ENCODE measurements at places on chromosomes 7 and 10.

GRCh38 chr10:60099998-60100747 is 193.8 kb upstream of the CCDC6 start:
- DNase-seq = peak; percentile 64

GRCh38 chr10:126373972-126374371 is 14.3 kb downstream of the ADAM12 start:
- no peak for DNase-seq

DNA sequence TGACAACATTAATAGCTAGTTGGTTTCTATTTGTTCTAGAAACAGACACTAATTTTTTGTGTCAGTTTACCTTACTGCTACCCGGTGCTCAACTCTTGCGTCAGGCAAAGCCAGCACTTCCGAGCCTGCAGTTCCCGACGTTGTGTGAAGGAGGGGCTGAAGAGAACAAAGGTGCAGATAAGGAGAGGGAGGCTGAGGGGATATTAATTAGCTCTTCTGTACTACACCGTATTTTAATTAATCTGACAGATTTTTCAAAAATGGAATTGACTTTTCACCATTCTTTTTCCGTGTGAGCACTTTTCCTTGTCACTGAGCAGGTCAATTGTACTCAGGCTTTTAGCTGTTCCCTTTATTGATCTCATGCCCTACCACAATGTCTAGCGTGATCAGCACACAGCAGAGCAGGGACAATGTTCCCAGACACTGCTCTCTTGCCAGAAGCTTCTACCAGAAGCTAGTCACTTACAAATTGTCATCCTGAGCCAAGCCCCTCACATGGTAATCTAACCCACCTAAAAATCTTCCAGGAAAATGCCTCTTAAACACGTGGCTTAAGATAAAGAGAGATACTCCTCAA is 650.5 kb upstream of the MKI67 start:
- DNase-seq = no peak

DNA sequence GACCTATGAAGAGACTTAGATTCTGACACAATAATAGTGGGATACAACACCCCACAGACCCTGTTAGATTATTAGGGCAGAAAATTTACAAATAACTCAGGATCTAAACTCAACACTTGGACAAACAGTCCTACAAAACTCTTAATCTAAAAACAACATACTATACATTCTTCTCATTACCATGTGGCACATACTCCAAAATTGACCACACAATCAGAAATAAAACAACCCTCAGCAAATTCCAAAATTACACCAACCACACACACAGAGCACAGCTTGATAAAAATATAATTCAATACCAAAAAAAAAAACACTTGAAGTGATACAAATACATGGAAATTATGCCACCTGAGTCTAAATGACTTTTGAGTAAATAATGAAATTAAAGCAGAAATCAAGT is 7.8 kb downstream of the ZNF680 start:
- DNase-seq = no peak

- DNase-seq = no peak
Observed at GRCh38 chr7:155798673-155799439, 13.4 kb downstream of the SHH start.

DNA sequence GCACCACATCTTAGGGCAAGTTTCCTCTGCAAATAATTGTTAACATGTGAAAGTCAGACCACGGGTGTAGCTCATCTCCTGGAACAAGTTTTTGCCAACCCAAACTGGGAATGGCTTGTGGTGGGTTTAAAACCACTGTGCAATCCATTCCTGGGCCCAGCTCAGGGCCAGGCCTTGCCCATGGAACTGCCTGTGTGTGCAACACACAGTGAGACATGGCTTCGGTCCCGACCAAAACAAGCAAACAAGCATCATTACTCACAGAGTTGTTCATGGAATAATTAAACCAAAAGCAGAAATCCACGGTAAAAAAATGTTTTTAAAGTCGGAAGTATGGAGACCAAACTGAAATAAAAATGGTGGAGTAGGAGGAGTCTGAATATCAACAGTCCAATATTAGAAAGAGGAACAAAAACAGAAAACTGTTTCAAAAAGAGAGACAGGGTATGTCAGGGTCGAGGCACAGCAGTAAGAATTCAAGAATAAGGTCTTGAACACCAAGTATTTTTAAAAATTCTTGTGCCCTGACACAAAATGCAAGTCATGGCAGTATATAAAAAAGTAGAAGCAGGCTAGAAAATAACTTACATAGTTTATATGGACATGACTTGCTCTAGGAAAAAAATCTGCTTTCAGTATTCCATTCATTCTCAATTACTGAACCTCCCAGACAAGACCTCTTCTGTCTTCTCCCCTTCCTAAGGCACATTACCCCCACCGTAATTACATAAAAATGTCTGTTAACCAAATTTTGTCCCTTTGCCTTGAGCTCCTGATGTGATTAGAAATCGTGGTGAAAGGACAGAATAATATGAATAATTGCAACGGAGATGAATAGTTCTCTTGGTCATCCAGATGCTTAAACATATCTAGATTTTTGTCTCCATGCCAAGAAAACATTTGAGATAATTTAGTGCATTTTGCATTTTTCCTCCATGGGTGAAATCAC is 88.4 kb downstream of the FAS start:
- DNase-seq = no peak

DNA sequence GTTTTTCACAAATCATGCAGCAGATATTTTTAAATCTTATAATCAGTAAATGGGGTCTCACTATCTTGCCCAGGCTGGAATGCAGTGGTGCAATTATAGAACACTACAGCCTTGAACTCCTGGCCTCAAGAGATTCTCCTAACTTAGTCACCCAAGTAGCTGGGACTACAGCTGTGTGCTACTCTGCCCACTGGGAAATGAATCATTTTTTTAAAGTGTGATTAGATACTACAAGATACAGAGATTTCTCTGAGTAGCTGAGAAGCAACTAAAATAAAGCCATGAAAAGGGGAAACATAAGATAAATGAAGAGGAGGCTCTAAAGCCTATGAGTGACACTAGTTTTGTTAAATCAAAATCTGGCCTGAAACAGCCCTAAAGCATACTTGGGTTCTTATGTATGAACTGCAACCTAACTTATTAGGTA is 119.7 kb downstream of the JMJD1C start:
- no peak for DNase-seq

- DNase-seq = no peak
Observed at GRCh38 chr10:8790390-8790789, 735.9 kb downstream of the GATA3 start.

GRCh38 chr7:148999192-148999591 is 29.1 kb downstream of the PDIA4 start:
- DNase-seq = no peak

DNA sequence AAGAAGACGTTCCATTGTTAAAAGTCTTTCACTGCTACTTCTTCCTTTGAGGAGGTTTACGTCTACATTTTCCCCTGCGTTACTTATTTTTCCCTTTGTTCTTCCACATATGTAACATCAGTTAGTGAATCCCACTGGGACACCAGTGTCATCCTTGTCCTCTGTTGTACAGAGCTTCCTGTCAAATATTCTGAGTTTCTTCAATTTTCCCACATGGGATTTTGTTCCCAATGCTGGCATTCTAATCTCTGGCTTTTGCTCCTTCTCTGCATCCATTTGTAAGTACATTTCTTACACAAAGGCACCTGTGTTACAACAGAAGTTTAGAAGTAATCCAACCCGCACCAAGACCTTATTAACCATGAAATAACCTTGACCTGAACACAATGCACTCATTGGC is 627.4 kb upstream of the PFKP start:
- DNase-seq = no peak

GRCh38 chr10:59967079-59967478 is 60.7 kb upstream of the CCDC6 start:
- no peak for DNase-seq

GRCh38 chr7:65812281-65812680 is 60.6 kb upstream of the VKORC1L1 start:
- no peak for DNase-seq

- peak; percentile 57 for DNase-seq
Observed at GRCh38 chr10:14953424-14954000, 384 bp downstream of the DCLRE1C start.

DNA sequence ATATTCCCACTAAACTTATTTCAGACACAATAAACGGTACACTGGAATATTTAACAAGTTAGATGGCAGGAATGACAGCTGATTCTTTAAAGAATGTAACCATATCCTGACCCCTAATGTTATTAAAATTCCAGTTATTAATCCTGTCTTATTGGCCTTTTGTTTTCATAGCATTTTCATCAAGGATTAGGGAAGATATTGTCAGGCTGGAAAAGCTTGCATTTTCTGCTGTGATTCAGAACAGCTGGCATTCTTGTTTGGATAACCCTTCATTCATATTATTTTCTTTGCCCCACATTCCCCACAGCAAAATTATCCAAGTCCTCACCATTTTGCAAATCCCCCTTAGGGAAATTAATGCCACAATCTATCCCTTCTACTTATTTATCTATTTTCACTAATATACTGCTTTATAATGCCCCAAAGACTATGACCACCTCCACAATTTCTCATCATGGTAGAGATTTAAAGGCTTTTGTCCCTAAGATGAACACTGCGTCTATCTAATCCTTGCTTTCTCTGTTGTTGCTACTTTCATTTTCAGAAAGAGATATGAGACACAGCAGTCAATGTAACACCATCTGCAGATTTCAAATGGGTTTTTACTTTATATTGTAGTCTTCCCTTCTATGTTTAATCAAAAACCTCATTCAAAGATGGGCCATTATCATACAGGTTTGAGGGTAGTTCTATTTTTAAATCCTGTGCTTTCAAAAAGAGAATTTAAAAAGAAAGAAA is 475.1 kb downstream of the PARD3 start:
- DNase-seq = no peak

GRCh38 chr10:126969310-126969709 is 64.1 kb downstream of the DOCK1 start:
- DNase-seq = peak; percentile 43

DNA sequence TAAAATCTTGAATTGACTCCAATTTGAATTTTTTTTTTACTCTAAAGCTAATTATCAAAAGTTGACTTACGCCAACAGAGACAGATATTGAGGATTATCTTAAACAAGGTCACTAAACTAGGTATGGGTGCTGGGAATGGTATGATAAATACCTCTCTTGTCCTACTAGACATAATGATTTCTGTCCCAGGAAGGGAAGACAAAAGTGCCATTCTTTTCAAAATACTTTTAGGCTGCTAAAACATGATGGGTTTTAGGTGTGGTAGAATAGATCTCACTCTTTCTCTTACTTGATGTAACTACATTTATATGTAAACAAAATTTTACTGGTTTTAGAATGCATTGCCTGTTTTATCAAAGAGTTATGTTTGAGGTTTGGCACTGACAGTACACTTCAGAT is 15.1 kb downstream of the TMEM60 start:
- DNase-seq = no peak

DNA sequence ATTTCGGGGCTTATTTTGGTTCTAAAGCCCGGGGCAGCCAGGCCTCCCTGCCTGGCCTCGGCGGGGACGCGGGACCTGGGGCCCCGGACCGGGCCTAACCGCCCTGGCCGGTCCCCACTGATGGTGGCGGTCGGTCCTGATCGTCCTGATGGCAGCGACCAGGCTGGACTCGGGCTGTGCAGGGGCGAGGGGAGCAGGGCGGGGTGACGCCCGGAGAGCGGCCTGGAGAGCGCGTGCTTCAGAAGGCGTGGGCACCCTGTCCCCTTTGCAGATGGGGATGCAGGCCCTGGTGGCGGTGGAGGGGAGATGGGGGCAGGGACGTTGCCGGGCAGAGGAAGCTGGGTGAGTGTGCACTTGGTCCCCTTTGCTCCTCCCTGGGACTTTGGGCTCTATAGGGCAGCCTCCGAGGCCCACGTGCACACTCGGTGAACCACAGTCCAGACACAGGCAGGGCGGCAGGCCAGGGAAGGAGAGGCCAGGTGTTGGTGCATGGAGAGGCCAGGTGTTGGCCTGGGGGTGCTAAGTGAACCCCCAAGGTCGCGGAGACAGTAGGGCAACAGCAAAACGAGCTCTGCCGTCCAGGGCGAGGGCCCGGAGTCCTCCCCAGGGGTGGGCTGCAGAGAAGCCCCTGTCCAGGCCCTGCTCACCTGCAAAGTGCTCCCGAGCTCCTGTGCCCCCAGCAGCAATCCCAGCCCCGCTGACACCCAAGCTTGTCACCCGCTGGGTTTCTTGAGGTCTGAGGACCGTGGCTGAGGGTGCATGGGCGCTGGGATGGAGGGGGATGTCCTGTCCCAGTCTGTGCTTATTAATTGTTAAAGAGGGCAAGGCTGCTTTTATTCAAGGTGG is 42.4 kb upstream of the FAM20C start:
- no peak for DNase-seq

GRCh38 chr7:120467676-120468075 is 194.7 kb downstream of the KCND2 start:
- no peak for DNase-seq

- DNase-seq = no peak
Observed at GRCh38 chr10:14004536-14004935, 326.2 kb downstream of the FRMD4A start.

All from A549 (cell line).